COR-L47 (cell line): ENCODE measurements at places on chromosomes 1 and 21.
A peak's percentile ranks its signal among the peaks of the same experiment; 100 is the strongest.

- DNase-seq = no peak
Observed at GRCh38 chr1:100759188-100759587, 39.6 kb downstream of the VCAM1 start.

DNA sequence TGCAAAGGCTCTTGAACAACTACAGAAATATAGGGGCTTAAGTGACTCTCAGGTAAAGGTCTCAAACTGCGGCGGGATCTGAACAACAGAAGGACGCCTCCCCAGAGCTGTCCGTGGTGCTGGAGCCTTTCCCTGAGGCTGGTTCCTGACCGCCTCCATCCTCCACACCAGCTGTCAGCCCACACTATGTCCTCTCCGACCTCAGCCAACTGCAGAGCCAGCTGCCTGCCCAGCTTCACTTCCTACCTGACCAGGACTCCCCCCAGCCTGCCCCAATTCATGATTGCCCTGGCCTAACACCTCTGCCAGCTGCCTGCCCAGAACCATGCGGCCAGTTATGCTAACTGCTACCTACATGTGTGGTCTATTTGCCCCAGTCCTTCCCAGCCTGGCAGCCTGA, 63.6 kb upstream of the ZC3H12A start:
- no peak for DNase-seq

GRCh38 chr1:32773018-32773763, 44.0 kb downstream of the YARS1 start:
- peak; percentile 17 for DNase-seq

- DNase-seq = no peak
Observed at GRCh38 chr21:33026878-33027400, 1.2 kb downstream of the OLIG2 start.

- DNase-seq = peak; percentile 74
Observed at GRCh38 chr1:205319081-205320018, 2.2 kb downstream of the NUAK2 start.

- no peak for DNase-seq
Observed at GRCh38 chr1:53125122-53125521, 17.3 kb downstream of the SLC1A7 start.

DNA sequence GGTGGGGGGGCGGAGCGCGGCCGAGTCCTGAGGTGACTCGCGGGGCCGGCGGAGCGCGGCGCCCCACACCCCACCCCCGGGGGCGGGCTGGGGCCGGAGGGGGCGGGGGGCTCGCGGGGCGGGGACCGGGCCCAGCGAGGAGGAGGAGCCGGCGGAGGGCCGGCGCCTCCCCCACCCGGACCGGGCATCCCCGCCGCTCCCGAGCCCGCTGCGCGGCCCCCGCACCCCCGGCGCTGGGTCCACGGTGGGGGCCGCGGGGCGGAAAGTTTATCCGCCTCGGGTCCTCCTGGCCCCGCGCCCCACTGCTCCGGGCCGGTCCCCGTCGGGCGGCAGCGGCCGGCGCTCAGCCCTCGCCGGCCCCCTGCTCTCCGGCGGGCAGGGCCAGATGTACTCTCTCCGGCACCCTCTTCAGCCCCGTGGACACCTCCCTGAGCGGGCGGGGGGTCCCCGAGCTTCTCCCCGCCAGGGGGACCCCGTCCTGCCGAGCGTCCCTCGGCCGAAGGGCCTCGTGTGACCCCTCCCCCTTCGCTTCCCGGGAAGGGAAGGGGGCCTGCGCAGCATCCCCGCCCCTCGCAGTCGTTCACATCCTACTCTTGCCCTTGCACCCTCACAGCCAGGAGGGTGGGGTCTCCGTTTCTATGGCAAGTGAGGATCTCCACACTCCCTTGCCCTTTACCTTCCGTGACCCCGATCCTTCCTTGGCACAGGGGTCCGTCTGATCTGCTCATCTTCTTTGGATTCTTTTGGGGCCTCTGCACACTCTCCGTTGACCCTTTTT, 663 bp downstream of the CAMTA1 start:
- DNase-seq = peak; percentile 38
